NCI-H446 (cell line): ENCODE measurements at places on chromosomes 11 and 22.

GRCh38 chr11:97048481-97048880 is 658.7 kb downstream of the JRKL start:
- DNase-seq: no peak

DNA sequence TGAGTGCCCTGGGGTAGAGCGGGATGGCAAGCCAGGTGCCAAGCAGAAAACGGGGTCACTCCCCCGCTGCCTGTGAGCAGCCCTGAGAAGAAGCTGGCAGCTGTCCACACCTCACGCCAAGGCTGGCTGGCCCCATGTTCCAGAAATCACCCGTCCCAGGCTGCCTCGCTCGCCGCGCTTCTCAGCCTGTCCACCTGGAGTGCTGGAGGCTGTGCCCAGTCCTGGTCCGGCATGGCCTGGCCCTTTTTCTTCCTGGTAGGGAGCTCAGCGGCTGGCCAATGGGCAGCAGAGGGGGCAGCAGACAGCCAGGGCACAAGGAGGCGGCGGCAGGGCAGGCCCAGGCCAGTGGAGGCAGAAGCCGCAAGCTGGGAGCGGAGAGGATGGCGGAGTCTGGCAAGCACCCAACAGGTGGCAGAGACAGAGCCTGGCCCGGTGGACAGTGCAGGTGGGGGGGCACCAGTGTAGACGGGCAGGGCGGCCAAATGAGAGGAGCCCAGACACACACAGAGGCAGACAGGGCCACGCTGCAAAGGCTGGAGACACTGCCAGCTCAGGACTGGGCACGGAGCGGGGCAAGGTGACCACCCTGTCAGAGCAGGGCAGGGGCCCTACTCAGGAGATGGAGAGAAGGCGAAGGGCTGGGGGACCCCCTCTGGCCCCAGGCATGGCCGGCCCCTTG is 37.2 kb upstream of the TH start:
- no peak for DNase-seq

- no peak for DNase-seq
These were observed 1033.6 kb downstream of the FAM181B start for GRCh38 chr11:81700076-81700475.

GRCh38 chr11:73463359-73463758 is 87.2 kb downstream of the RELT start:
- DNase-seq: no peak

GRCh38 chr11:82523141-82523540 is 210.5 kb downstream of the FAM181B start:
- peak; percentile 94 for DNase-seq

DNA sequence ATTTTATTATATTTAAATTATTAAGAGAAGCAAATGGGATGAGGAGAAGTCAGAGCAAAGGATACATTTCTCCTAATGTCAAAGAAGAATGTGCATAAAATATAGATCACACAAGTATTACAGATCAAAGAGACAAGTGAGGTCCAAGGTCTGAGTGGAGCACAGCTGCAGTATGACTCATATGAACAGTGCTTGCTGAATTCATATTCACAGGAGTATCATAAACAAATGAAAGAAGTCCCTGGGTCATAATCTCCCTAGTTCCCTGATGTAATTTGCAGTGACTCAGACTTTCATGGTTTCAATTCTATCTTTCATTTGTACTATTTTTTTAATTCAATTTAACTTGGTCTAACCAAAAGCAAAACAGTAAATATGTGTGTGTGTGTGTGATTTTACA is 499.0 kb upstream of the CCDC179 start:
- no peak for DNase-seq
